ENCODE measurements at places on chromosomes 6 and 20.

- no peak for DNase-seq
These were observed 99.4 kb upstream of the GRIK2 start for GRCh38 chr6:101294051-101294638.

DNA sequence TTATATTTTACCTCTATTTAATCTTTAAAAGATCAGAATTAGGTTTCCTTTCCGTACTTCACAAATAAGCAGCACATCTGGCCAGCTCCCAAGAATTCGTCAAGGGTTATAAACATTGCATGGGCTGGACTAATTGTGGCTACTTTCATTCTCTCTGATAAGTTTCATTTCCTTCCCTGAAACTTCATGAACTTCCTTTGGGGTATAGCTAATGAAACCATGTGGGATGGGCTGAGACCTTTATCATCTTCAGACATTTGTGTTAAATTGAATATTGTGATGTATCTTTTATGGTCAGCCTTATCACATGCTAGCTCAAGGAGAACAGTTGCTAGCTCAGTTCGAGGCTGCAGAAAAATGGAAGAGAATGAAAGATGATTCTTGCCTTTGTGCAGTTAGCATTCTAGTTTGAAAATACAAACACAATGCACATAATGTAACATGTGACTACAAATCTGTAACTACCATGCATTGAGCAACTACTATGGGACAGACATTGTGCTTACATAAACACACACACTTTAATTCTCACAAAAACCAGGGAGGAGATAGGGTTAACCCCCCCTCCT, 1.7 kb upstream of the GMPR start:
- DNase-seq: no peak

- no peak for DNase-seq
These were observed 19.8 kb downstream of the ERGIC3 start for GRCh38 chr20:35561671-35562070.

GRCh38 chr20:4490045-4490444, 231.7 kb upstream of the PRND start:
- no peak for DNase-seq

DNA sequence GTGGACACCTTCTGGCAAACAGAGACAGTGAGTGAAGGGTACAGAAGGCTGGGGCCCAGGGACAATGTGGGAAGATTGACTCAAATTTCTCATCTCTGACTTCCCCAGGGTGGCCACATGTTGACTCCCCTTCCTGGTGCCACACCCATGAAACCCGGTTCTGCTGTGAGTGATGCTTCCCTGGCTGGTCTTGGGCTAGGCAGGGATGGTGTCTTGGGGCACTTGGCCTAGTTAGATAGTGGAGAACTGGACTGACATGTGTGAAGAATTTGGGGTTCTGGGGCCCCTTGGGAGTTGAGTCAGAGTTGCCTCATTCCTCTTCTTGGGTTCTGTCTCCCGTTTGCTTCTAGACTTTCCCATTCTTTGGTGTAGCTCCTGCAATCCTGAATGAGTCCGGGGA, 34.2 kb downstream of the GSS start:
- no peak for DNase-seq

DNA sequence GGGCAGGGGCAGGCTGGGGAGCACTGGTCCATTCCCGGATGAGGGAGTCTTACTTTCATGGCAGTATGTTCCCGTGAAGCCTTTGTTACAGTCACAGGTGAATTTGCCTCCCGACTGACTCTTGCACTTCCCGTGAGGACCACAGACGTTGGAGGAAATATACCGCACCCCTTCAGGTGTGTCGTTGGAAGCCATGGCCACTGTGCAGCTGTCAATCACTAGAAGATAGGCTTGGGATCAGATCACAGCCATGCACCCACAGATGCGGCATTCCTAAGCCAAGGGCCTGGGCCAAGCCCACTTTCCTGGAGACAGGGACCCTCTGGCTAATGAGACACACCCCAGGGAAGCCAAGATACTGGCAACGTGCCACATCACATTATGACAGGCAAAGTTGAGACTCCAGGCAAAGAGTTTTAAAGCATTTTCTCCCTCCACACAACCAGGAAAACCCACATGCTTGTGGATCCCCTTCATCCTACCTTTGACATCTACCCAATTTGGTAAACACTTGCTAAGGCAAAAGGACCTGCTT, 26.8 kb downstream of the JAG1 start:
- no peak for DNase-seq

DNA sequence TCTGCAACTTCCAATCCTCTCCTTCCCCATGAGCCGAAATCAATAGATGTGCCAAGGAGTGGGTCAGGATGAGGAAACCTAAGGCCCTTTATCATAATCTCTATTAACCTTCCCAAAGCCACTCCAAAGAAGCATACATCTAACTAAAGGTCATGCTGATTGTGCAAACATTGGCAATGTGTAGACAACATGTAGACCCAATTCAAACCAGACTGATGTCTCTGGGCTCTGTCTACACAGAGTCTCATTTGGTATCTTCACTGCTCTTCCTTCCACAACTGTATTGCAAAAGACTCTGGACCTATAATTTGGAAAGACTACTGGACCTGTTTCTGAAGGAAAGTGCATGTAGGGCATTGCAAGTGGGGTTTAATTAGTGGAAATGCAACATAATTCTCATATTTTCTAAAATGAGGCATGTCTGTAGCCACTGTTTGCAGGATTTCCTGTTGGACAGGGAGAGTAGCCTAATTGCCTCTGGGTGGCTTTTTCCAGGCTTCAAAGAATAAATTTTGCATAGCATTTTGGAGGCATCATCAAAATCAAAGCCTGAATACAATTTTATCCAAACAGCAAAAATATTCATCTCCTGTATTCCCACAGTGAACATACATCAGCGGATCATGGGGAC, 35.0 kb upstream of the MLIP start:
- no peak for DNase-seq

DNA sequence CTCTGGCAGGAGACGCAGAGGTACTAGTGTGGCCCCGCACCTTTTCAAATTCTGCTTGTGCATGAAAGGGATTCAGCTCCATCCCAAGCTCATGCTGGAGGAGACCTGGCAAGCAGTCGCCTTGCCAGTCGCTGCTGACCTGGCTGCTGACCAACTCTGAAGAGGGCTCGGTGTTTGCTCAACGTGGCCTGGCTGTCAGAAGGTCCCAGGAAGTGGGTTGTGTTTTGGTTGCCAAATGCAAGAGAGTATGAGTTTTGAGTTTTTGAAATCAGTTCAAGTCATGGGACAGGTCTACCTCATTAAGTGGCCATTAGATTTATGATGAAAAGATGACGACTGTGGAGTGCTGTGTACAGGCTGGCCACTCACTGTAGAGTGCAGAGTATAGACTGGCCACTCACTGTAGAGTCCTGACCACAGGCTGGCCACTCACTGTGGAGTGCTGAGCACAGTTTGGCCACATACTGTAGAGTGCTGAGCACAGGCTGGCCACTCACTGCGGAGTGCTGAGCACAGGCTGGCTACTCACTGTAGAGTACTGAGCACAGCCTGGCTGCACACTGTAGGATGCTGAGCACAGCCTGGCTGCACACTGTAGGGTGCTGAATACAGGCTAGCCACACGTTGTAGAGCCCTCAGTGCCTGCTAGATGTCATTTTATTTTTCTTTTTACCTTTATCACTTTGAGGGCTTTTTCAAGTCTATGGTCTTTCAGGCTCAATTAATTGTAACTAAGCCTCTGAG, 193.9 kb downstream of the ZNF217 start:
- DNase-seq: no peak

DNA sequence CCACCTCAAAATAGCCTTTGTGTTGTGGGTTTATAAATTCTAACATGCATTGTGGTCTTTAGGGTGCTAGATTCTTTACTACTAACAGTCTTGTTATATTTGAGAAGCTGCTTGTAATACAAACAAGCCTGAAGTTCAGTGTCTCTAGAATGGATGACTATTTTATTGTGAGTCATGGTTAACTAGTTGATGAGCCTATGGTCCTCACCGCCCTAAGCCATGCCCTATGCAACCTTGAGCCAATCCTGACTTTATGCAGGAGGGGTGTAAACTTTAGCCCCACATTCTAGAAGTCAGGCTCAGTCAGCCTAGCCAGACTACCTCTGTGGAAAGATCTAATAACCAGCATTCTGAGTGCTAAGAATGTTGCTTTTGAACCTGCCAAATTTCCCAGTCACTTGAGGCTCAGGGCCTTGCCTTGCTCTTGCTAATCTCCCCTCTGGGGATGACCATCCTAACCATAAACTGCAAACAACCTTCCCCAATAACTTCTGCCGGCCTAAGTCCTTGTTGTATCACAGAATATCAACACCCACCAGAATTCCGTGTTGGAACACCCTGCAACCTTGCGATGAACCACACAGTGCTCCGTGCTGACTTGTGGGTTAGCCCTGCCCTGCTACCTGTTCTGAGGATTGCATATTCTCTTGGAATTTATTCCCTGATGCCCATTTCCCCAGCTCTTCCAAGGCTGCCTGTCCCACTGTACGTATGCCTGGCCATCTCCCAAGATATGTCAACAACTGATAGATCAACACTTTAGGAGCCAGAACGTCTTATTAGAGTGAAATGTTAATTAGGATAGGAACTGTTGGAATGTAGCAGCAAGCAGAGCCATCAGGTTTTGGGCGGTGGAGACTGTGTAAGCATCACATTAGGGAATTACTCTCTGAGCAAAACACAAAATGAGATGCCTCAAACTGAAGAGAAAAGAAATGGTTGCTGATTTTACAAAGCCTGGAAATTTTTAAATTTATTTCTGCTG, 71.7 kb upstream of the CEP85L start:
- no peak for DNase-seq

DNA sequence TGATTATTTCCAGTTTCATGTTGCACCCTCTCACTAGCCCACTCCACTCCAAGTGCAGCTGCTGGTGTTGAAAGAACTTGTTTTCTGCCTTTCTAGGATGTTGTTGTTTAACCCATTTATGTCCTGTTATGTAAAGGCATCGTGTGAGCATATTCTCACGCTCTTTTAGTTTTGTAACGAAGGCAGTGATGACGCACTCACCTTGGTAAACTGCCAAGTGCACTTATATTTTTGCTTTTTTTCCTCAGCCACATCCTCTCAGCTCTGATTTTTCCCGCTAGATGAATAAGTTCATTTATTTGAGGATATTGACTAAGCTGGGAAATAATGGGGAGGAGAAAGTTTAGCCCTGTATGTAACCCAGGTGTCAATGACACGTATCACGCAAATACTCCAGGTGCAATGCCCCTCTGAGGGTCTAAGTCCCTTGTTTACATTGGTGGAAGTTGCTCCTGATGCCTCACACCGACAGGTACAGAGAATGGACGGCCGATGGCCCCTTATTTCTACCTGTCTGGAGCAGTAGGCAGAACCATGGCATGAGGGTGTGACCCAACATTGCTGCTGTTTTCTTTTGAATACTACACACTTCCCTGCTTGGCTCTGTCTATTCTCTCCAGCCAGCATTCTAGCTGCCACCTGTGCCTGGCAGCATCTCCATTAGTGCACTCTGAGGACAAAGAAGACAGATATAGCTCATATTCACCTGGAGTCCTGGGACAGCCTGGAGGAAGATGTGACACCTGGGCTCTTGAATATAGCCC, 132.7 kb upstream of the SLC24A3 start:
- no peak for DNase-seq

DNA sequence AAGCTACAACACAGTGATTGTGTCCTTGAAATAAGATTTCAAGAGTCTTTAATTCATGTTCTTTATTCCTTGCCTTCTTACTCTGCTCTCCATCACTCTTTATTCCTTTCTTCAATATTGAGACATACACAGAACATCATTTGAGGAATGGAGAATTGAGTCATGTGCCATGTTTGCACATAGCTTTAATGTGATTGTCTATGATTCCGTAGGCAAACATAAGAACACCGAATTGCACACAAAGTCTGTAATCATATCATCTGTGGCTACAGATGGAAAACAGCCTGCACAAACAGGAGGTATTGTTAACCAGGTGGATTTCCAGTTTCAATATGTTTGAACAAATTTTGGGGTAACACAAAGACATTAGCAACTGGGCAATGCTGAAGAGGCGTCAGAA, 571.6 kb upstream of the GJE1 start:
- DNase-seq: no peak

GRCh38 chr20:3777716-3778629, 3.3 kb downstream of the SPEF1 start:
- DNase-seq: peak; percentile 47

- no peak for DNase-seq
These were observed 188.2 kb downstream of the NFATC2 start for GRCh38 chr20:51354191-51354768.

GRCh38 chr6:15392182-15392581, 146.3 kb downstream of the JARID2 start:
- DNase-seq: no peak

DNA sequence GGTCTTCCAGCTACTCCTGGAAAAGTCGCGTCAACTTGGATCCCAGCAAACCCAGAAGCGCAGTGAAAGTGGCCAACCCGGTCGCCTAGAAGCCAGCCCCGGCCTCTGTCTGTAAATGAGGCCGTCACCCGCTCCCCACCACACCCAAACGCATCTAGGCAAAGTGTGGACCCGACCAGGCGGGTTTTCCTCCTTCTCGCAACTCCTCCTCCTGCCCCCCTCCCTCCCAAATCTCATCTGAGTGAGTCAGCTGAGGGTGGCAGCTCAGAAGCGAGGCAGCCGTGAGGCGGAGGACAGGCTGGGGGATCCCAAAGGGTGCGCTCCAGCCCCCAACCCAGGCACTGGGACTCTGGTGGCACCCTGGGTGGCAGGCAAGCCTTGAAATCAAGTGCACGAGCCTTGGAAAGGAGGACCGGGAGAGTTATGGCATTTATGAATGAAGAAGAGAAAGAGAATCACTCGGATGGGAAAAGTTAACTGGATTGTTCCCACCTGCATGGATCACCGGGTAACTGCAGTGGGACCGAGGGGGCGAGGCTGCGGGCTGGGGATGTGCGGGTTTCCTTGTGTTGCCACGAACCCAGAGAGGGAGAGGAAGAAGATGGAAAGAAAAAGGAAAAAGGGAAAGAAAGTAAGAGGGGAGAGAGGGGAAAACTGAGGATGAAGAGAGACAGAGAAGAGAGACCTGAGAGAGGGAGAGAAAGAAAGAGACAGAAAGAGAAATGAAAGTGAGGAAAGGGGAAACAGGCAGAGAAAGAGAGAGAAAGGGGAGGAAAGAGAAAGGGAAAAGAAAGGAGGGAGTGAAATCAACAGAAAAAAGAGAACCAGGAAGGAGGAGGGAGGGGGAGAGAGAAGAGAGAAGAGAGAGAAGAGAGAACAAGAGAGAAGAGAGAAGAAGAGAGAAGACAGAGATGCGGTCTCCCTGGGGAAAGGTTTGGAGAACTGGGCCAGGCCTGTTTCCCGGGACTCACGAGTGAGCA, at the start of gene APCDD1L:
Gene APCDD1L, minus strand, starts transcription at position 167 of the 980 bp plus-strand sequence. CDS start 692 bp downstream, outside the sequence.
- no peak for DNase-seq

GRCh38 chr6:100996409-100996808, 115.3 kb upstream of the ASCC3 start:
- DNase-seq: no peak

GRCh38 chr6:123462152-123462551, 174.6 kb downstream of the TRDN start:
- no peak for DNase-seq

DNA sequence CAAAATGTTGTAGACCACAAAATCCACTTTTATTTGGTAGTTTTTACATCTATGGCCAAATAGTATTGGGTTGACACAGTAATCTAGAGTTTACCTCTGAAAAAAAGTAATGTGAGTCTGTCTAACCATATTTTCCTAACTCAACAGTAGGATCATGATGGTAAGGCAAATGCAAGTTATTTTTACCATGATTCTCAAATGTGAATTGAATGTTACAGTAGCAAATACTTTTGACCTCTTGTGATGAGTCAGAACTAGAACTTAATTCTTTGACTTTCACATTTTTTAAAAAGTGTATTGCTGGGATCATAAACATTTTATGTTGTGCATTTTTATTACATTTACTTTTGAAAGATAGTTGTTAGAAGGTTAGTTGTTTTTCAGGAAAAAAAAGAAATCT, 22.0 kb downstream of the RNF146 start:
- DNase-seq: no peak

GRCh38 chr6:152313542-152314482, 323.4 kb downstream of the SYNE1 start:
- no peak for DNase-seq

Data from stimulated activated CD4-positive, alpha-beta T cell treated with anti-CD3 and anti-CD28 coated beads, Interleukin-12 subunit alpha, Interleukin-12 subunit beta, amount 100 ng/mL, for 4 hours (primary cell).